ENCODE measurements at places on chromosomes 3 and 15.

DNA sequence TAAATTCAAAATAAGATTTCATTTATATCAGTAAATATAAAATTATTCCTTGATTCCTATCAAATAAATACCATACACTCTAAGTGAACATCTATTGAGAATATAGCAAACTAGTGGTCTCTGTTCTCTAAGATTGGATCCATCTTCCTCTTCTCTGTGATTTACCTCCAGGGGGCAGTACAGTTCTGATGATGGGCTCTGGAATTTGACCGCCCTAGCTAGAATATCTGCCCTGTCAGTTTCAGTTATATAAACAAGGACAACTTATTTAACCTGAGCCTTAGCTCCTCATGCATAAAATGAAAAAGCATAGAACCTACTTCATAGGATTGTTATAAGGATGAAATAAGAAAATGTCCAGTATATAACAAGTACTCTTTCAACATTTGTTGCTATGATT, 171.1 kb upstream of the CCDC54 start:
- DNase-seq, result peak; percentile 42

DNA sequence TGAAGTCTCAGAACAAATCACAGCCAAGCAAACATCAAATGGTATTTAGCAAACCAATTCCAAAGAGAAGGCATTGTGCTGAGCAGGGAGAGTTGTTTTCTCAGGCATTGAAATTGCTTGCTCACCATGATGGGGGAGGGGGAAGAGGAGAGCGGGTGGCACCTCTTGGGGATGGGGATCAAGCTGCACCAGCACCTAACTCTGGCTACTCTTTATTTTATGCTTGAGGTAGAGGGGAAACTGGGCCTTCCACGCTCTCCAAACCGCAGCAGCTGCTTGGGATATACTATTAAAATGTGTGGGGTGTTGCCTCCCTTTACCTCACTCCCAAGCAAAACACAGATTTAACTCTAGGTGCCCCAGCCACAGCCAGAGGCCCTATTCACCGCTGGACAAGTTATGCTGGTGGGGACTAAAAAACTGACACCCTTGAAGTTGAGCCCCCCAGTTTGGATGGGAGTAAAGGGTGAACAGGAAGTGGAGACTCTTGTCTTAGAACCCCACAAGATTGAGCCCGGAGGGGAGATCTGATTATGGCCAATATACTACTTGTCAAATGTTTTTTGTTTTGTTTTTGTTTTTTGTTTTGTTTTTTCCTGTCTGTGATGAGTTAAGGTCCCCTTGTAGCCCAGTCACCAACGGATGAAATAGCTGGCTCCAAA, 5.0 kb upstream of the FOXB1 start:
- no peak for DNase-seq

GRCh38 chr3:45187694-45188141, 38.4 kb downstream of the TMEM158 start:
- peak; percentile 27 for DNase-seq

DNA sequence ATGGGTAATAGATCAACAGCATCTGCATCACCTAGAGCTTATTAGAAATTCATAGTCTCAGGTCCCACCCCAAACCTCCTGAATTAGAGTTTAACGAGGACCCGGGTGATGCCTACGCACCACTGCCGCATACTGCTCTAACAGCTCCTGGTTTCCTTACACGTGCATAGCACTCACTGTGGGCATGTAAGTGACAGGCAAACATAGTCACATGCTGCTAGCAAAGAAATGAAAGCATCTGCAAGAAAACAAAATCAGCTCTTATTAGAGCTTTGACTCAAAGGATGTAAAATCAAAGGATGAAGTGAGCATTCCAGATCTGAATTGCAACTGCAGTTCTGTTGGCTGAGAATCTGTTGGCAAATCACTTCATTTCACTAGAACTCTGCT, 19.1 kb upstream of the RIOX2 start:
- DNase-seq, result peak; percentile 61

GRCh38 chr15:95446854-95447253, 883.6 kb upstream of the NR2F2 start:
- peak; percentile 32 for DNase-seq

DNA sequence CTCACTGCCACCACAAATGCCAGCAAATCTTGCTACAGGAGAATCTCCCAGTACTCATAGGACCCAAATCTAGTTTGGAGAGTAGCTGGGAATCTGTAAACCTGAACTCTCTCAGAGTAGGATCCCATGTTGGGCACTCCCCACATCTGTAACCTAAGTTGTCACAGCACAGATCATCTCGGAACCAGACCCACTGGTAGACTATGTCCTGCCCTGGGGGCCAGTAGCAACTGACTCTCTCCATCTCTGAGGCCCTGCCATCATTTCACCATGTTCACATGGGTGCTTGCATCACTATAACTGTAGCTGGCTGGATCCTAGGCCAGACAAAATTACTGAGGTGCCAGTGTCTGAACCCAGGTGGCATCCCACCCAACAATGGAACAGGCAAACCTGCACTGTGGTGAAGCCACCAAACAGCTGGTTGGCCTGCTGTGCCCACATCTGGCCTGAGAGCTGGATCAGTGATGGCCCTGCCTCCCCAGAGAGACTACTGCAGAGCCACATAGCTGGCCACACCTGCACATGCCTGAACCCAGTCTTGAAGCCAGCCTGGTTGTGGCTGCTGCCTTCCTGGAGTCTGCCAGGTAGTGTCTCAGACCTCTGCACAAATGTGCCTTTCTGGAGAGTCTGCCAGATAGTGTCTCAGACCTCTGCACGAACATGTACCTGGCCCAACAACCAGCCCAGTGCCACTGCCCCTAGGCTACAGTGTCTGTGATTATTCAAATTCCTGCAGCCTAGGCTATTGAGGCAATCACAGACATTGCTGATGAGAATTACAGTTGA, 82.0 kb downstream of the ISL2 start:
- DNase-seq, result no peak

DNA sequence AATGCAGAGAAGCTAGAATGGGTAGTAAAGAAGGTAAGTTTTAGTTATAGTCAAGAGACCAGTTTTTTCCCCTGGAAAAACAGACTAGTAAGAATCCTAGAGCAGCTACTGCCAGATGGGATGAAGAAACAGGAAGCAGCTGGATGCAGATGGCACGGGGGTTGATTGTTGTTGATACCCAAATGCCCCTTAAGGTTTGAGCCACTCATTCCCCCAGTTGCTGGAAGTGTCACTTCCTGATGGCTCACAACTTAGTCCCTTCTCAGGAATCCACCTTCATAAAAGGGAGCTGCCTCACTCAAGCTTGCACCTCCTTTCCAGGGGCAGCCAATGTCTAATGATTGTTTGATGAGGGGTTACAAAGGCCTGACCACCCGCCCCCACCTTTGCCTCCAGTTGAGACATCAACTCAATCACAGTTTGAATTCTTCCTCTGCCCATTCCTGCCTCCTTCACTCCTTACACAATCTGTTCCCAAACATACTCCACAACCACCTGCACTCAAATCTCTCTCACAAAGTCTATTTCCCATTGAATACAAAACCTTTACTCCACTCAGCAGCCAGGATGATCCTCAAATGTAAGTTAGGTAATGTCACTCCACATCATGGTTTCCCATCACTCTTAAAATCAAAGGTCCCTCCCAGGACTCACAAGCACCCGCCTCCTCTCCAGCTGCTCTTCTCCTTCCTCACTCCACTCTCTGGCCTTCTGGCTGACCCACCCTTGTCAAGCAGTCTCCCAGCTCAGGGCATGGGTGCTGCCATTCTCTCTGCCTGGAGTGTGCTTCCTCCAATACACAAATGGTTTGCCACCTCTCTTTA, 450.1 kb upstream of the THBS1 start:
- DNase-seq, result no peak

DNA sequence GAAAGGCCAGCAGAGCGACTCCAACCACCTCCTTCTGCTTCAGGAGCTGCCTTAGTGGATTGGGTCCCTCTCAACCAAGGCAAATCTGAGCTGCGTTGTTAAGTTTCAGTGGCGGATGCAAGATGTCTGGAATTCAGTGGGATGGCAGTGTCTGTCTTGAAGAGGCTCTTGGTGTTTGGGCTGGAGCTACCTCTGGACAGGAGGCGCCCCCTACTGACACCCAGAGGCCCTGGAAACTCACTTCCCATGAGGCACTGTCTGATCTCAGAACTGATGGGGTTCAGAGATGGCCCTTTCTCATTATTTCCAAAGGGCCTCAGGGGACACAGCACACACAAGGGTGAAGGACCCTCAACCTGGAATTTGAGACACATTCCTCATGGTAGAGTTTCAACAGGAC, 6.0 kb upstream of the SLC28A1 start:
- peak; percentile 57 for DNase-seq

GRCh38 chr15:52715411-52715810, 36.2 kb upstream of the ATOSA start:
- no peak for DNase-seq

DNA sequence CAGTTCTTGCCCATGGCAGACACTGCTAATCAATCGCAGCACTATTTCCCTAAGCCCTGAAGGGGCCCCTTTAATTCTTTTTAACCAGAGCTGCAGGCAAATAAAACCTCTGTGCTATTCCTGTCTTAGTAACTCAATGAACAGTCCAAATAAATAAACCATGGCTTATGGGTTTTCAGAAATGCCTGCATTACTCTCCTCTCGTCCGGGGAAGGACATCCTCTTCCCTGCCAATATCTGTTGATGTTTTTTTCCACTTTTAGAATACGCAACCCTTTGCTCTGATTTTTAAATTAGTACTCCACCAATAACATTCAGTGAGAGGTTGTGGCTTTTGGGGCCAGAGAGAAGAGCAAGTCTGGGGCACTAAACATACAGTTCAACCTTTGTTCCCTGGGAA, 35.2 kb upstream of the PRICKLE2 start:
- DNase-seq, result no peak

- no peak for DNase-seq
These were observed 9.7 kb downstream of the ZXDC start for GRCh38 chr3:126465928-126466544.

DNA sequence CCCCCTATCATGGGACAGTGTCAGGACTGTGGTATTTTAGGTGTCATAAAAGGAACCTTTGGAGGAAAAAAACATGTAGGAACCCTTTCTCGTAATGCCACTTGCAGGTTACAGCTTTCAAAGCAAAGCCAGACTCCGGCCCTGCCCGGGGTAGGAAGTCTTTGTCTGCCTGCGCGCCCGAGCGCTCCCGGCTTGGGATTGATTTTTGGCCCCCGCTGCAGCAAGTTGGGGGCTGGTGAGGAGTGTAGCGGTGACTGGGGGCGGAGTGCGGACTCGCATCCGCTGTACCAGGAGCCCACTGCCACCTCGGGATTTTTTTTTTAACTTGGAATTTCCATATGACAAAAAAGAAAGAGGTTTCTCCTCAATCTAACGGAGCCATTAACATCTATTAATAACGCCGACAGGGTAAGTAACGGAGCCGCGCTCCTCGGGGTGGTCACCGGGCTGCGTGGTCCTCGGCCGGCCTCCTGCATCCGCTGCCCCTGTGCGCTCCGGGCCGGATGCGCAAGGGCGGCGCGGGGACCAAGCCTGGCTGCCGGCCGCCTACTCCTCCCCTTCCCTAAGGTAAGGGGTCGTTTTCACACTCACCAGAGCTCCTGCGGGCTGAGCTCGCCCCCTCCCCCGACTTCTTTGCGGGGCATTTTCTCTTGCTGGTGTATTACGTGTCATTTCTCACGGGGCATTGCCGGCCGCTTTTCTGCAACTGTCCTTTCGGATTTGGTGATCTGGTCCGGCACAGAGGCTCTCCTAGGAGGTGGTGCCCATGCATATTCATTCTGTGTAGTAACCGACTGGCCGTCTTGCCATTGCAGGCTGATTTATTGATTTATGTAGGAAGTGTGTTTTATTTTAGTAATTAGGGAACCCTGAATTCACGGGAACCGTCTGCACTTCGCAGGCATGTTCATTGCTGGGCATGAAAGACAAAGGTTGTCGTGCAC, 219.8 kb upstream of the TOPAZ1 start:
- no peak for DNase-seq

DNA sequence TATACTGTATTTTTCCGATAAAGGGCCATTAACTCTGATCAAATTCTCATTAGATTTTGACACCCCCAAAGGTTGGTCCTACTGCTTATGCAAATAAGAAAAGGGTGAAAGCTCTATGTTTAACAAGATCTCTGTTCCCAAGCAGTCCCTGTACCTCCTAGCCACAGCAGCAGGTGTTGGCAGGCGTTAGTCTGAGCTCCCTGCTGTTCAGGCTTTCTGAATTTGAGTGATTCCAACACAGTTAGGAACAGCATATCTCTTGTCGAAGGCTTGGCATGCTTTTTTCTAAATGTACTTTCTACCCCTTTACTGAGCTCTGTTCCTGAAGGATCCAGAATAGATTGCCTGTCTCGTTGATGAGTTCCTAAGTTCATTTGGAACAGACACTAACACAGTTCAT, 42.3 kb downstream of the MITF start:
- DNase-seq, result no peak

DNA sequence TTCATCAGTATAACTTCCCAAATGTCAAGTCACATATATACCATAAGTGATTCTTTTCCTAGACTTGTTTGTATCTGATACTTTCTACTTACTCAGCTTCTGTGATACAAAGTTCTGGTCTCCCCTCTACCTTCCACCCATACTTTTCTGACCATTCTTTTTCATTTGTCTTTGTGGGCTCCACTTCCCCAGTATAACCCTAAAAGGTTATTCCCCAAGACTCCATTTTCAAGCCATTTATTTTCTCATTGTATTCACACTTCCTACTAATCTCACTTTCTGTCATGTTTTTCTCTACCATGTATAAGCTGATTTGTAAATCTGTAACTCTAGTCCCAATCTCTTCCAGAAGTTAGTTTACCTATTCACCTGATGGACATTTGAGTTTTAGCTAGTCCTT, 34.0 kb downstream of the IQCB1 start:
- DNase-seq, result no peak

- DNase-seq, result no peak
These were observed 1.7 kb downstream of the SEC62 start for GRCh38 chr3:169968224-169968885.

Data from activated CD4-positive, alpha-beta T cell treated with anti-CD3 and anti-CD28 coated beads, Interleukin-2, Interleukin-4, amounts not matched to agents 100 ng/mL and 50 ng/mL, durations not matched to agents 16 hours and 8 hours (primary cell).